ENCODE measurements at places on chromosomes 5 and 9.

DNA sequence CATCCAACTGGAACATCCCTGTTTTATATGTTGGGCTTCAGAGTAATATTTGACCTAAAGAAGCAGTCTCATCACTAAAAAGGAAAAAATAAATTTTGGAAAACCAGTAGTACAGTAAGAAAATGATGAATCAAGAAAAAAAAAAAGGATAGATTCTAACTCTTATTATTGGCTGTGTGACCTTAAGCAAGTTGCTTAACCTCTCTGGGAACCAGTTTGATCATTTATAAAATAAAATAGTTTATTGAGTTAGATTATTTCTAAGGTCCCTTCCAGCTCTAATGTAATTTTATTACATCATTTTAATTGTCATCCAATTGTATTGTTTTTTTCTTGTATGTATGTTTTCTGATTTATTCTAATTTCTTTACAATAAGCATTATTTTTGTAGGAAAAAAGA, 127.0 kb downstream of the PRELID2 start:
- no peaks in the 10 kb centered on the region for H3K36me3 ChIP-seq
- no peaks in the 10 kb centered on the region for H3K4me1 ChIP-seq
- DNase-seq, result no peak
- H3K4me3 ChIP-seq, result no peak overlapping the region

- no peak for DNase-seq
- H3K27me3 ChIP-seq, result no peaks in the 10 kb centered on the region
- no peak overlapping the region for H3K27ac ChIP-seq
- H3K36me3 ChIP-seq, result no peaks in the 10 kb centered on the region
- no peaks in the 10 kb centered on the region for H3K4me1 ChIP-seq
Measured at GRCh38 chr9:1879501-1879900, 135.6 kb upstream of the SMARCA2 start.

- no peak overlapping the region for H3K4me3 ChIP-seq
- no peak overlapping the region for H3K27ac ChIP-seq
- H3K36me3 ChIP-seq, result no peaks in the 10 kb centered on the region
- H3K27me3 ChIP-seq, result no peaks in the 10 kb centered on the region
- no peak for DNase-seq
Measured at GRCh38 chr5:40321514-40321913, 358.2 kb upstream of the PTGER4 start.

GRCh38 chr5:100852988-100853449, 50.1 kb downstream of the ST8SIA4 start:
- H3K27ac ChIP-seq, result no peak overlapping the region
- no peak for DNase-seq
- no peak overlapping the region for H3K4me3 ChIP-seq
- no peaks in the 10 kb centered on the region for H3K36me3 ChIP-seq
- no peaks in the 10 kb centered on the region for H3K4me1 ChIP-seq

GRCh38 chr9:76901801-76902200, 4.1 kb downstream of the PRUNE2 start:
- peaks cover 83% of the 10 kb centered on the region for H3K27me3 ChIP-seq
- DNase-seq, result no peak
- H3K4me1 ChIP-seq, result no peaks in the 10 kb centered on the region
- no peaks in the 10 kb centered on the region for H3K36me3 ChIP-seq

GRCh38 chr9:115946530-115946929, 207.1 kb upstream of the PAPPA start:
- no peaks in the 10 kb centered on the region for H3K4me1 ChIP-seq
- DNase-seq, result no peak
- no peak overlapping the region for H3K27ac ChIP-seq
- H3K4me3 ChIP-seq, result no peak overlapping the region

DNA sequence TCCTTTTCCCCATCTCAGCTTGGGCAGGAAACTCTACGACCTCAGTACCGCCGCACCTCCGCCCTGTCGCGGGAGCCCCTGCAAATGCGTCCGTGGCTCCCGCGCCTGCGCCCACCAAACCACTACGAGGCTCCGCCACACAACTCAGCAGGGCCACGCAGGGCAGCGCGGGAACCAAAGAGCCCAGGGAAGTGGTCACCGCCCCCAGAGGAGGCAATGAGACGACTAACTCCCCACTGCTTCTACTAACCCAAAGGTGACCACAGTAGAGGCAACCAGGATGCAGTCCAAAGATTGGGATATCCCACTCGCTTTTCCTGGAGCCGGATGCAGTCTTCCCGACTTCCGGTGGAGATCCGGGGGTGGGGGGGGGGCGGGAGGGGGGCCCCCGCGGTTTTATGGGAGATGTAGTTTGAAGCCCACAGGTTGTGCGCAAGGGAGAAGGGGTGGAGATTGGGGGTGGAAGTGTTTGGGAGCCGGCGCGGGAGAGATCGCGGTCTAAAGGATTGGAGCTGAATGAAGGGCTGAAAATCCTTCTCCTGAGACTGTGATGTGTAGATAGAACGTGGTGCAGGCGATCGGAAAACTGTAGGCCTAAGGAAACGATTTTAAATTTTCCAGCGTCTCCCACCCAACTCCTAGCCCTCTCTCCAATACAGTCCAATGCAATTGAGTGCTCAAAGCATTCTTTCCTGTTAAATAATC, at the start of gene NUDT12:
TSS of gene NUDT12 (minus strand) at position 337 of the 705 bp plus-strand sequence. CDS start 2,541 bp downstream, outside the sequence.
- H3K4me1 ChIP-seq, result peaks cover 37% of the 10 kb centered on the region
- H3K27me3 ChIP-seq, result no peaks in the 10 kb centered on the region
- peak; percentile 74 for DNase-seq
- H3K27ac ChIP-seq, result peak within 1 kb of the TSS; percentile 86
- peaks cover 28% of the 10 kb centered on the region for H3K36me3 ChIP-seq

GRCh38 chr5:15887093-15887492, 292.5 kb downstream of the MARCHF11 start:
- H3K27ac ChIP-seq, result no peak overlapping the region
- H3K4me3 ChIP-seq, result no peak overlapping the region
- H3K27me3 ChIP-seq, result no peaks in the 10 kb centered on the region
- no peak for DNase-seq
- no peaks in the 10 kb centered on the region for H3K36me3 ChIP-seq

GRCh38 chr5:31530541-31531265, 1.2 kb downstream of the DROSHA start:
- H3K27ac ChIP-seq, result peak overlapping the region; percentile 94
- H3K36me3 ChIP-seq, result peaks cover 66% of the 10 kb centered on the region
- H3K4me1 ChIP-seq, result peaks cover 23% of the 10 kb centered on the region
- no peaks in the 10 kb centered on the region for H3K27me3 ChIP-seq
- no peak for DNase-seq

DNA sequence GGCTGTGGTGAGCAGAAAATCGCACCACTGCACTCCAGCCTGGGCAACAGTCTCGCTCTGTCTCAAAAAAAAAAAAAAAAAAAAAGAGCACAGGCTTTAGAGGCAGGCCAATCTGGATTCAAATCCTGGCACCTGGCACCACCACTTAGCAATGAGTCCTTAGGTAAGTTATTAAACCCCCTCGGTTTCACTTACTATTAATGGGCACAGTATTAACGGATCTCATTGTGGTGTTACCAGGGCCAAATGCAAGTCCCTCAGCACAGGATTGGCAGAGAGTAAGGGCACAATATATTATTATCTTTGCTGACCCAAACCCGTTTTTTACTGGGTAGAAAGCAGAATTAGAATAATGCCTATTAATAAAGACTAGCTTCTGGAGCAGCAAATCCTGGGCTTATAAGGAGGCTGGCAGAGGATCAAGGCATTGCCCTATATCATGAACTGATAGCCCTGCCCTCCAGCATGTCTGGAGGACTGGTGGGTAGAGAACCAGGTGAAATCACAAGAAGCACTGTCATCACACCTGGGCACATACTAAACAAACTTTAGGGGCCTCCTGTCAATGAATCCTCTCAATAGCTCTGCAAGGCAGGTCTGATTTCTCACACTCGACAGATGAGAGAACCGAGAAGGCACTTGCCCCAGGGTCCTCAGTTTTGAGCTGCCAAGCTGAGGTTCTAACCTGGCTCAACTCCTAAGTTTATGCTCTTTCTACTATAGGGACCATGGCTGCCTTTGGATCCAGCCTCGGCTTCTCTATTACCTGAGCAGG, 17.7 kb downstream of the PCDHGC5 start:
- no peak overlapping the region for H3K4me3 ChIP-seq
- H3K27ac ChIP-seq, result no peak overlapping the region
- no peaks in the 10 kb centered on the region for H3K4me1 ChIP-seq
- no peak for DNase-seq
- H3K27me3 ChIP-seq, result no peaks in the 10 kb centered on the region

- H3K4me3 ChIP-seq, result no peak overlapping the region
- H3K27ac ChIP-seq, result no peak overlapping the region
- no peaks in the 10 kb centered on the region for H3K4me1 ChIP-seq
- H3K36me3 ChIP-seq, result no peaks in the 10 kb centered on the region
- H3K27me3 ChIP-seq, result no peaks in the 10 kb centered on the region
Measured at GRCh38 chr5:109479260-109479860, 69.6 kb upstream of the PJA2 start.

GRCh38 chr5:106833517-106833916, 837.2 kb downstream of the EFNA5 start:
- H3K4me1 ChIP-seq, result no peaks in the 10 kb centered on the region
- no peaks in the 10 kb centered on the region for H3K27me3 ChIP-seq
- no peak overlapping the region for H3K4me3 ChIP-seq
- H3K36me3 ChIP-seq, result no peaks in the 10 kb centered on the region

DNA sequence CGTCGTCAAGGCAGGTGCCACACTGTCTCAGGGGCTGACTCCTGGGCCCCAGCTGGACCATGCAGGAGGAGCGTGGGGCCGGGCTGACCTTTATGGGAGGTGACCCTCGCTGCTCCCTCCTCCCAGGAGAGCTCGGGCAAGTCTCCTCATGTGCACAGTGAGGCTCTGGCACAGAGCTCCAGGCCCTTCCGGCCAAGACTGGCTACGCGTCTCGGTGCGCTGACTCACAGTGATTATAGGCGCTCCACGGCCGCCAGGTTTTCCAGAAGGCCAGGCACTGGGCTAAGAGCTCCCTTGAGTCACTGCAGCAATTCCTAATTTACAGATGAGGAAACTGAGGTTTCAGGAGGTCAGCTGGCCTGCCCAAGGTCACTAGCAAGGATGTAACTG, 47.4 kb downstream of the VAV2 start:
- H3K4me1 ChIP-seq, result peaks cover 7% of the 10 kb centered on the region
- H3K36me3 ChIP-seq, result peaks cover 6% of the 10 kb centered on the region
- H3K27ac ChIP-seq, result no peak overlapping the region
- peak; percentile 14 for DNase-seq

DNA sequence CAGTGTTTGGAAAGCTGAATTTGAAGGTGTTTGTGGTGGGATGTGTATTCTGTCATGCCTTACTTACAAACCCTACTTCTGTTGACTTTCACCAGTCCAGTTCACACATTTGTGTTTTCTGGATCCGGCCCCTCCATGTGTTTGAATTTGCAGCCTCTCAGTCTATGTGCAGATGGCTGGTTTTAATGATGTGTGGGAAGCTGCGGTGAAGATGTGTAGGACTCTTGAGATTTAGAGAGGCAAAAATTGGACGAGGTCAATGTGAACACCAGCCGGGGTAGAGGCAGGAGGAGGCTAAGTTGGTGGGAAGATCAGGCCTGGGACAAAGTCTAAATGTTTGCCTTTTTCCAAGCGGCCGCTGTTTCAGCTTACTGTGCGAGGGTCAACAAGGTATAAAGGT, 115.4 kb upstream of the KLF9 start:
- no peak for DNase-seq
- H3K27me3 ChIP-seq, result peaks cover 8% of the 10 kb centered on the region
- no peak overlapping the region for H3K4me3 ChIP-seq
- H3K27ac ChIP-seq, result no peak overlapping the region

DNA sequence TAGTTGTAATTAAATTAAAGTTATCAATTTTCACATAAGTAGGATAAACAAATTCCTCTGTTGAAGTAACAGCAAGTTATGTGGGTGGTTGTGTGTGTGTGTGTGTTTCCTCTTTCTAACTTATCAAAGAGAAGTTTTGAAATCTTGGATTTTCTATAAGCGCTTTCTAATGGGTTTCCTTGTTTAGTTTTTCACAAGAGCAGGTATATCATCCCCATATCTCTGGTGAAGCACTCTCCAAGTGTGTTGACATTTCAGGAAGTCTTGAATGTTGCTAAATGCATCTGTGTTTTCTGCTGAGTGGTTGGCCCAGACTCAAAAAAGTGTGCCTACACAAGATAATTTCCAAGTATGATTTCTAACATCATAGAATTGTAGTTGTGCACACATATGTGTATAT, 43.3 kb downstream of the PRDM6 start:
- no peak overlapping the region for H3K4me3 ChIP-seq
- no peak for DNase-seq
- H3K27me3 ChIP-seq, result no peaks in the 10 kb centered on the region

DNA sequence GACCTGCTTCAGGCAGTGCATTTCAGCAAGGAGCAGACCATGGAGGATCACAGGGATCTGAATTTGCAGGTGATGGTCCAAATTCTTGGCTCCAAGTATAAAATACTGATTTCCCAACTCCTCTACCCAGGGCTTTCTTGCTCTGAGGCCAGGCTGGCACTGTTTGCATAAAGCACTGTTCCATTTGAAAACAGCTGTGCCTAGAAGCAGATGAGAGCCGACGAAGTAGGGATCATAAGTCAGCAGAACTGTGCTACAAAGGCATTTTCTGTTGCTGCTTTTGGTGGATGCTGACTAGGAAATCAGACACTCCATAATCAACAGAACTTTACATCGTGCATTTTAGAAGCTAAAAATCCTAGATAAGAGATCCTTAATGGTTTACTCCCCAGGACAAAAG, 126.4 kb downstream of the MAT2B start:
- no peak overlapping the region for H3K4me3 ChIP-seq
- H3K36me3 ChIP-seq, result no peaks in the 10 kb centered on the region
- no peak for DNase-seq
- H3K4me1 ChIP-seq, result no peaks in the 10 kb centered on the region
- no peaks in the 10 kb centered on the region for H3K27me3 ChIP-seq

GRCh38 chr5:95087816-95088317, 197.0 kb downstream of the MCTP1 start:
- H3K4me1 ChIP-seq, result peaks cover 11% of the 10 kb centered on the region
- DNase-seq, result no peak
- H3K4me3 ChIP-seq, result no peak overlapping the region
- no peaks in the 10 kb centered on the region for H3K36me3 ChIP-seq

- H3K27ac ChIP-seq, result no peak overlapping the region
- H3K36me3 ChIP-seq, result no peaks in the 10 kb centered on the region
- peaks cover 17% of the 10 kb centered on the region for H3K4me1 ChIP-seq
- no peaks in the 10 kb centered on the region for H3K27me3 ChIP-seq
Measured at GRCh38 chr9:70442328-70442848, 27.9 kb upstream of the KLF9 start.

GRCh38 chr9:134295101-134295745, 31.0 kb upstream of the RXRA start:
- H3K36me3 ChIP-seq, result no peaks in the 10 kb centered on the region
- DNase-seq, result no peak
- H3K4me1 ChIP-seq, result no peaks in the 10 kb centered on the region
- no peak overlapping the region for H3K27ac ChIP-seq
- no peak overlapping the region for H3K4me3 ChIP-seq
- peaks cover 69% of the 10 kb centered on the region for H3K27me3 ChIP-seq

DNA sequence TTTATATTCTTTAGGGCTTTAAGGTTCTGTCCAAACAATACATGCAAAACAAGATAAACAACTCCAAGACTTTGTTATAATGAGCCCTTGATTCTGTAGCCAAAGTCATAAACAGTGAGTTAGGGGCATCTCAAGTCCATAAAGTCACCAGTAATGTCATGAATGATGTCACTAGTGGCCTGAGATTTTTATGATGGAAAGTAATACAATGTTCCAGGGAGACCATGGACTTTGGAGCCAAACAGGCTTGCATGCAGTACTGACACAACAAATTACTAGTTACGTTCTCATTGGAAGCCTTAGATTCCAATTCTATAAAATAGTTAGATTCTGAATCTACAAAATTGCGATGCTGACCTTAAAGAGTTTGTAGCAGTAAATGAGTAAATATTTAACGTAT, 280.0 kb downstream of the HINT1 start:
- no peak overlapping the region for H3K27ac ChIP-seq

GRCh38 chr5:58836351-58836750, 253.5 kb downstream of the RAB3C start:
- peaks cover 50% of the 10 kb centered on the region for H3K27me3 ChIP-seq
- no peak for DNase-seq
- H3K36me3 ChIP-seq, result no peaks in the 10 kb centered on the region
- no peaks in the 10 kb centered on the region for H3K4me1 ChIP-seq

All from Calu3 (cell line).